Activated T-cell treated with anti-CD3 and anti-CD28 coated beads, Interleukin-2, amount 50 U/mL, for 72 hours (primary cell): ENCODE measurements at places on chromosomes 6 and 20. TPM values are rescaled to one million over a fixed set of nuclear protein-coding genes. Genes with fewer than 3 reads are reported as not detected.

MCCD1 gene
- total RNA-seq: not detected

TSPO2 gene
- total RNA-seq: not detected

C6orf136 gene
- total RNA-seq: 25.8 TPM

SENP6 gene
- total RNA-seq: 99.4 TPM

AGER gene
- 48.0 TPM for total RNA-seq

VWA7 gene
- 3.4 TPM for total RNA-seq

ZKSCAN4 gene
- total RNA-seq: 5.1 TPM

PRSS16 gene
- total RNA-seq: 5.3 TPM

KIAA0408 gene
- total RNA-seq: 6.6 TPM

PNPLA1 gene
- total RNA-seq: not detected

DLL1 gene
- total RNA-seq: 2.3 TPM

UBR2 gene
- total RNA-seq: 36.9 TPM

PSORS1C1 gene
- 0.67 TPM for total RNA-seq

PI16 gene
- total RNA-seq: 4.2 TPM

RBM38 gene
- total RNA-seq: 79.8 TPM

FAM184A gene
- total RNA-seq: 18.5 TPM

FRK gene
- total RNA-seq: 0.02 TPM

CST4 gene
- total RNA-seq: not detected

EDN3 gene
- not detected for total RNA-seq

POLR1H gene
- 77.1 TPM for total RNA-seq

CGA gene
- total RNA-seq: not detected

PRDM13 gene
- not detected for total RNA-seq

LY86 gene
- total RNA-seq: 0.39 TPM

CRISP2 gene
- not detected for total RNA-seq

MYLK4 gene
- total RNA-seq: 0.72 TPM

NOX3 gene
- total RNA-seq: not detected

SPAG4 gene
- 9.8 TPM for total RNA-seq

ZC3H12D gene
- total RNA-seq: 106 TPM

GJE1 gene
- total RNA-seq: not detected

EEF1A1 gene
- total RNA-seq: 15,536 TPM

PACRG gene
- total RNA-seq: not detected

SMOC2 gene
- total RNA-seq: not detected

NDUFAF5 gene
- 30.4 TPM for total RNA-seq

RSPO3 gene
- total RNA-seq: not detected

SLC22A2 gene
- not detected for total RNA-seq

CDH26 gene
- 3.1 TPM for total RNA-seq

LGSN gene
- total RNA-seq: not detected

AFG1L gene
- 5.9 TPM for total RNA-seq

CUL7 gene
- total RNA-seq: 16.8 TPM

ECT2L gene
- not detected for total RNA-seq

R3HDML gene
- not detected for total RNA-seq

RTN4IP1 gene
- 10.3 TPM for total RNA-seq

TMC2 gene
- total RNA-seq: not detected

MYBL2 gene
- 76.9 TPM for total RNA-seq

TRIM40 gene
- not detected for total RNA-seq

TMEM30A gene
- 63.9 TPM for total RNA-seq

ZSCAN23 gene
- total RNA-seq: 4.3 TPM

SDCBP2 gene
- total RNA-seq: 11.0 TPM

HELZ2 gene
- total RNA-seq: 8.8 TPM

PRR18 gene
- not detected for total RNA-seq

FERMT1 gene
- total RNA-seq: 0.34 TPM

ZNF292 gene
- 55.3 TPM for total RNA-seq

MYB gene
- total RNA-seq: 89.6 TPM

RIPPLY2 gene
- not detected for total RNA-seq
